ENCODE measurements at places on chromosomes 7 and 10.

- H3K4me1 ChIP-seq, result no peaks in the 10 kb centered on the region
- H3K27me3 ChIP-seq, result no peaks in the 10 kb centered on the region
- no peak for DNase-seq
- no peak overlapping the region for H3K4me3 ChIP-seq
Observed at GRCh38 chr7:12630513-12630819, 57.0 kb upstream of the ARL4A start.

DNA sequence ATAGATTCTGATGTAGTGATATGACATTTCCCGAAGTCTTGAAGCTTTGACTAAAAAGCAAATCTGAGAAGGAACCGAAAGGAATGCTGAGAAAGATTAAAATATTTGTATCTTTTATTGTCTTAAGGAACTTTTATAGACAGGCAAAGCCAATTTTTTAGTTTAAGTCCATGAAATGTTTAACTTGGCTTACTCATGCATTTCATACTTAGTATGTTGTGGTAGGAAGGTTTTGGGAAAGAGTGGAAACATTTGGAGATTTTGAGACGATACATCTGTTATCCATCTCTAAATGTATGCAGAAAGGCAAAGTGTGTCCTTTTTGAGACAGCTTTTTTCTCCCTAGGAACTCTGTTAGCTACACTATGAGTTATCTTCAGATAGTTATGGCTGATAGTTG lies 10.1 kb downstream of the TBC1D12 start:
- H3K27ac ChIP-seq, result no peak overlapping the region
- no peaks in the 10 kb centered on the region for H3K27me3 ChIP-seq
- no peaks in the 10 kb centered on the region for H3K36me3 ChIP-seq
- DNase-seq, result no peak
- no peak overlapping the region for H3K4me3 ChIP-seq

- no peaks in the 10 kb centered on the region for H3K4me1 ChIP-seq
- H3K36me3 ChIP-seq, result no peaks in the 10 kb centered on the region
- H3K27ac ChIP-seq, result no peak overlapping the region
- H3K4me3 ChIP-seq, result no peak overlapping the region
Observed at GRCh38 chr7:107818622-107819021, 15.6 kb upstream of the SLC26A3 start.

DNA sequence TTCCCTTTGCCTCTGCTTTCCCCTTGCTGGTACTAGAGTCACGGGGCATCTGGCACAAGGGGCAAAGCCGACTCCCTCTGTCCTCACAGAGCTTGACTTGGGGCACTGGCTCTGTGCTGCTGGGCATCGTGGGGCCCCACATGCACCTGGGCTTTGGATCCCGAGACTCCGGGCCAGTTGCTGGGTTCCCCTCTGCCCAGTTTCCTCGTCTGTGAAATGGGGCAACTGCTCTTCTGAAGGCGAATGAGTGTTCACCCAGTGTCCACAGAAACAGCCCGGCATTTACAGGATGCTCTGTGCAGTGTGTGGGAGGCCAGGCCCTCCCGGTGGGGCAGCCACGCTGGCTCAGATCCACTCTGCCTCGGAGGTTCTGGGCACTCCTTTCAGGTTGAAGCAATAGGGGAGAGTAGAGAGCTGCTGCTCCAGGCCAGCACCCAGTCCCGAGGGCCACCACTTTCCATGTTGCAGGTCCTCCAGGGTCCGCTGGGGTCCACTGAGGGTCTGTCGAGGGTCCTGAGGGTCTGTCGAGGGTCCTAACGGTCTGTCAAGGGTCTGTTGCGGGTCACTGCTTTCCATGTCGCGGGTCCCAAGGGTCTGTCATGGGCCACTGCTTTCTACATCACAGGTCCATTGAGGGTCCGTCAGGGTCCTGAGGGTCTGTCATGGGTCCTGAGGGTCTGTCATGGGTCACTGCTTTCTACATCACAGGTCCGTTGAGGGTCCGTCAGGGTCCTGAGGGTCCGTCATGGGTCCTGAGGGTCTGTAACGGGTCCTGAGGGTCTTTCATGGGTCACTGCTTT lies 103.6 kb downstream of the VIPR2 start:
- H3K4me1 ChIP-seq, result no peaks in the 10 kb centered on the region
- DNase-seq, result no peak
- no peak overlapping the region for H3K27ac ChIP-seq
- H3K27me3 ChIP-seq, result no peaks in the 10 kb centered on the region

DNA sequence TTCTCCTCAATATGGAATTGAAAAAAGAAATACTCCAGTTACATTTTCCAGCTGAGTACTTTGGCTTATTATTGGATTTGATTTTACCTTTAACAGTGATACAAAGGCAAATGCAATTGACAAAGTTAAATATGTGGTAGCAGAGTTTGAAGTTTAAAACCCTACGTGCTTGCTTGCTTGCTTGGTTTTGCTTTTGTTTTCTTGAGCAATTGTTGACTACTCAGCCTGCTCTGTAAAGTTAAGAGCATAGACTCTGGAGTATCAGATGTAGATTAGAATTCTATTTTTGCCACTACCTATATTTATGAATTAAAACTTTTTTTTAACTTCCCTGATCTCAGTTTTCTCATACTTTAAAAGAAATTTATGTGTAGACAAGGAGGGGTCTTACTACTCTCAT lies 51.4 kb downstream of the PCDH15 start:
- no peaks in the 10 kb centered on the region for H3K4me1 ChIP-seq
- H3K36me3 ChIP-seq, result no peaks in the 10 kb centered on the region
- DNase-seq, result no peak
- no peak overlapping the region for H3K27ac ChIP-seq

GRCh38 chr7:45580053-45580872 lies 6.1 kb downstream of the ADCY1 start:
- no peak overlapping the region for H3K27ac ChIP-seq
- no peak overlapping the region for H3K4me3 ChIP-seq
- H3K4me1 ChIP-seq, result peaks cover 3% of the 10 kb centered on the region
- H3K36me3 ChIP-seq, result no peaks in the 10 kb centered on the region

DNA sequence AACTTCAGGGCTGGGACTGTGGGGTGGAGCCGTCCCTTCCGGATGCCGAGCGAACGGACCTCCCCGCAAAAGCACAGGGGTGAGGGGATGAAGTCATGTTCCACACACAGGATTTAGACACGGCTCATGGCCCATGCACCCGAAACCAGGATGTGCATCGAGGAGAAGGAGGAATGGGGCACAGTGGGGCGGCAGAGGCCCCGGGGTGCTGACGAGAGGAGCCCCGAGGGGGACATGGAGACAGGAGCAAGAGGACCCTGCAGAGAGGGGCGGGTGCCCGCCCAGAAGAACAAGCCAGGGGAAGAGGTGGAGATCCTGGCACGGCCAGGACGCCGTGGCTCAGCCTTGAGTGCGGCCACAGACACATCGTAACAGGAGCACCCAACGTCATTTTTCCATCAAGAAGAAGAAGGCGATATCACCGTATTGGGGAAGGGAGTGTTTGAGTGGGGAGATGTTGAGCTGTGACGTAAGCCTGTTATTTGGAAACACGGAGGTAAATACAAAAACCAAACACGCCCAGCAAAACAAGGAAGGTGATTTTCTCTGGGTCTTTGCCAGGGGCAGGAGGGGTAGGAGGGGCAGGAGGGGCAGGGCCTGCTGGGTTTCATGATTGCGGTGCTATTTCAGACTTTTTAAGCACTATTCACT lies 25.3 kb upstream of the FOXL3 start:
- no peak overlapping the region for H3K4me3 ChIP-seq
- no peaks in the 10 kb centered on the region for H3K4me1 ChIP-seq
- no peak for DNase-seq
- H3K27me3 ChIP-seq, result no peaks in the 10 kb centered on the region
